Stimulated activated CD4-positive, alpha-beta T cell treated with anti-CD3 and anti-CD28 coated beads, Interleukin-4, amount 100 ng/mL, for 4 hours (primary cell): ENCODE measurements at places on chromosomes 4 and X.

DNA sequence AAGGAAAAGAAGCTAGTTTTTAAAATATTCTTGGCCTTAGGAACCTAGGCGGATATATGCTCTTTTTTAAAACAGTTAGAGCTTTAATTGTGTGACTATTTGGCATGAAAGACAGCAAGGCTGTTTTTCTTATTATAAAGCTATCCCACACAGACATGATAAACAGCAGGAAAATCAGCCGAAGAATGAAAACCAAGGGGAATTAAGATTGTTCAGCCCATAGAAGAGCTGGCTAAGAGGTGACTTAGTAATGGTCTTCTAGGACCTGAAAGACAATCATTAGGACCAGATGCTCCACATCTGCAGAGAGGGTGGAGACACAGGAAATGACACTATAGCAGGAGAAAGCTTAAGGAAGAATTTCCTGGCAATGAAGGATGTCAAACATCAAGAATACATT, 171.4 kb upstream of the NRK start:
- no peak for DNase-seq

DNA sequence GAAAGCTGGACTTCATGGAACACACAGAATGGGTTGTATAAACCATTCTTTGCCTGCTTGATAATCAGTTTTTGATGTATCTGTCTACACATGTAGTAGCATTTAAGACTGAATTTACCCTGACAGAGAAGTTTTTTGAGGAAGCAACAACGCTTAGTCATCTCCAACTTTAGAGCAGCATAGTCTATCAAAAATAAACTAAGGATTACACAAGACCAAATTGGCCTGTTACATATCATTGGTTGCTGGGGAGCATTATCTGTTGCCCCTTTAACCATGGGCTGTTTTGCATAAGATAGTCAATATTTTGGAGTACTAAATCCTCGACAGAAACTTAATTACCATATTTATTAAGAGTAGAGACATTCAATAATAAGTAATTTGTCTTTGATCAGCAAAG, 347.4 kb downstream of the FAM47B start:
- DNase-seq: no peak

DNA sequence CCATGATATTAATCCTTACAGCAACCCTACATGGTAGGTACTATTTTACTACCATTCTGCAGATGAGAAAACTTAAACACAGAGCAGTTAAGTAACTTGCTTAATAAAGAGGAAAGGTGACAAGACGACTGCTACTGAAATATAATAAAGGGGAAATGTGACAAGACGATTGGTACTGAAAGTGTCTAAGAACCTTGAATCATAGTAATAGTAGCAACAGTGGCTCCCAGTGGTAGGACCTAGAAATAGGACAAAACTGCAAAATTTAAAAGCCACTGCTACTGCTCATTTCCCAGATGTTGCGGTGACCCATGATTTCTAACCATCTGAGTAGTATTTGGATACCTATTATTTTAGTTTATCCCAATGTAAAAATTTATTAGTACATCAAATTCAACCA, 89.5 kb downstream of the TASL start:
- no peak for DNase-seq

- DNase-seq: no peak
Measured at GRCh38 chrX:86047936-86048280, 550 bp upstream of the CHM start.

DNA sequence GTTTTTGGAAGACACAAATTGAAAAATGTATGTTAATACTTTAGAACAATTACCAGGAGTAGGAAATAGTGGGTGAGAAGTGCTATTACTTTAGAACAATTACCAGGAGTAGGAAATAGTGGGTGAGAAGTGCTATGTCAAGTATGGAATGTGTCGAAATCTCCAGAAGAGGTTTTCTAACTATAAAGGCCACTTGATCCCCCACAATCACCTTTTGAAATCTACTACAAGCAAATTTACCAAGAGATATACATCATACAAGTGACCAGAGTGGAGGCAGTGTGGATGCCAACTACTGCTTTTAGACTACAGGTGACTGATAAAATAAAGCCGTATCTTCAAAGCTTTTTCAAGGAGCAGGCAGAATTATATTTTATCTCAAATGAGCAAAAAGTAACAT, 43.1 kb downstream of the MAB21L2 start:
- no peak for DNase-seq
